ENCODE measurements at places on chromosomes 11 and 22.

DNA sequence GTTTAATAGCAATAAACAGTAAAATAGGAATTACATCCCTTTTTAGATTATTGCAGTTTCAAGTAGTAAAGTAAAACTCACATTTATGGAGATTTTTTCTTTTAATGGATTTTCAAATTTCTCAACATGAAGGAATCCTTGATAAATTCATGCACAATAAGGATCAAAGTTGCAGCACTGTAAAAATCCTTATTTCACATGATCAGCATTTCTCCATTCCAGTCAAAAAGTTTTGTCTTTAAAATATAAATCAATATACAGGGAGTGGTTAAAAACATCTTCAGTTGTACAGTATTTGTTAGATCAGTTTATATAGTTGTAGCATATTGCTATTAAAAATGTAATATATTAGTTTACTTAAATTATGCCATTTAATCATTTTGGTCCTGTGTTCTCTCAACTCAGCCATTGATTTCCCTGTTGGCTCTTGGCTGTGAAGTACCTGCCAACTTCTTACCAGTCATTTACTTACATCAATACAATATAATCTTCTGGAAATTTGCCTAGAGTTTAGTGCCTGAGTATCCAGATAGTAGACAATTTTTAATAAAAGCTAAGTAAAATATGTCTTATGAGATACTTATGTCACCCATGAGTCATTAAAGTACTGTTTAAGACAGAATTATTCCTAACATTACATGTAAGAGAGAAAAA is 12.1 kb downstream of the ELP4 start:
- DNase-seq, result no peak

DNA sequence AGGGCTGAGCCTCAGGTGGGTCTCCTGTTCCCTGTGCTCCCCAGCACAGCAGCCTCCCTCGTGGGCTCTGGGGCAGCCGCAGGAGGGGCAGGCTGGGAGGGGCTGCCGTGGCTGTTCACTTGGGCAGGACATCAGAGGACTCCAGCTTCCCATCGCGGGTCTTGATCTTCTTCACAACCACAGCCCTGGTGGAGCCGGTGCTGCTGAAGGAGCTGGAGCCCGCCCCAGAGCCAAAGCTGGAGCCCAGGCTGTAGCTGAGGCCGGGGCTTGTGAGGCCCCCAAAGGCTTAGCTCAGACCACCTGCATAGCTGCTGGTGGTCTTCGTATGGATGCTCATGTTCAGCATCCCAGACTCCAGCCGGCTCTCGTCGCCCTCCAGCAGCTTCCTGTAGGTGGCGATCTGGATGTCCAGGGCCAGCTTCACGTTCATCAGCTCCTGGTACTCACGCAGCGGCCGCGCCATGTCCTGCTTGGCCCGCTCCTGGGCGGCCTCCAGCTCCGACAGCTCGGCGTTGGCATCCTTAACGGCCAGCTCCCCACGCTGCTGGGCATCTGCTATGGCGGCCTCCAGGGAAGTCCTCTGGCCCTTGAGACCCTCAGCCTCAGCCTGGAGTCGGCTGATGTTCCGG is 126.1 kb downstream of the NECTIN1 start:
- DNase-seq, result no peak

DNA sequence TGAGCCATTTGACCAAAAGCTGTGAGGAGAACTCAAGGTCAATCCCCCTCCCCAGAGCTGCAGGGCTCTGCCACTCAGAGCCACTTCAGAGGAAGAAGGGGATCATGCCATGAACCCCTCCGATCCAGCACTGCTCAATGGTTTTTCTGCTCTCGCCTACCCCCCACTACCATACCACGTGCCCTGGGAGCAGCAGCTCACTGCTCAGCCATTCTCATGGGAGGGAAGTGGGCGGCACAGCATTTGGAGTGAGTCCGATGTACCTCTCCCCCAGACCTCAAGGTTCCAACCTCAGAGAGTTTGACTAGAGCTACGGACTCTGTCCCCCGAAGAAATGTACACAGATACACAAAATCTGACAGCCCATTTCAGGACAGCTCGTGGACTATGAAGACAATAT is 34.5 kb downstream of the AP1B1 start:
- DNase-seq, result no peak

DNA sequence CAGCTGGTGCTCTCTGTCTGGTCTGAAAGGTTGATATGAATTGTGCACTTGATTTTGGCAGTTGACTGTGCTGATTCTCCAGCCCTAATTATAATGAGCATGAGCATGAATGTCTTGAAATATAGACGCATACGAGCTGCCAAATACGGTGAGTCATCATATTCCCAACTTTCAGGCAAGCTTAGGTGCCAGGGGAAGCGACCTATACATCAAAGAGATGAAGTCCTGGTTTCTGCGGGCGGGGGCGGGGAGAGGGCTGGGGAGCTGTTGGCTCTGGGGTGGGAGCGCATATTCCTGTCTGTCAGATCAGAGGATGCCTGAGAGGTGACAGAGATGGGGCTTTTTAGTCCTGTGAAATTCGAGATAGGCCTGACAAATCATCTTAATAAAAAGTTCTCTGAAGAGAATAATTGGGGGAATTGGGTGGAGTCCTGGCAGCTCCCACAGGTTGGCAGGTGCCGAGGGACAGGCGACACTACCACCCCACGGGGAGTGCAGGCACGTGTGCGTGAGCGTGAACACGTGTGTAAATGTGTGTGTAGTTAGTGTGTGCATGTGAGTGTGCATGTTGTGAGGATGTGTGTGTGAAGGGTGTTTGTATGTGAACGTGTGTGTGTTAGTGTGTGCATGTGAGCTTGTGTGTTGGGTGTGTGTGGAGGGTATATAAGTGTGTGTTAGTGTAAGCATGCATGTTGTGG is 865.3 kb downstream of the TBC1D22A start:
- DNase-seq, result no peak

DNA sequence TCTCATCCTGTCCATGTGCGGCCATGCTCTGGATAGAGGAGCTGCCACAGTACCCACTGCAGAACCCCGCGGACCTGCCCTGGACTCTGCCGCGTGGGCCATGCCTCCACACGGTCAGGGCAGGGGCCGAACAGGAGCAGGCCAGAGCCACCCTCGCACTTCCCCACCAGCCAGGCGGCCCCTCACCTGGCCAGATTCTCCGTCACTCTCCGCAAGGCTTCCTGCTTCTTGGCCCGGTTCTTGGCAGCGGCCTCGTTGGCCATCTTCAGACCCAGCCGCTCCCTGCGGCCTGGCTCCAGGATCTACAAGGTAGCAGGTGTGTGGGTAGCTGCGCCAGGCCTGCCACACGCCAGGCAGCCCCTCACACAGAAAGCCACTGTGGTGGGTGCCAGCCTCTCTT is 3.8 kb downstream of the TSSK2 start:
- no peak for DNase-seq
